Cardiac septum (tissue), 1 donor: ENCODE measurements at places on chromosomes 12 and 14.

DNA sequence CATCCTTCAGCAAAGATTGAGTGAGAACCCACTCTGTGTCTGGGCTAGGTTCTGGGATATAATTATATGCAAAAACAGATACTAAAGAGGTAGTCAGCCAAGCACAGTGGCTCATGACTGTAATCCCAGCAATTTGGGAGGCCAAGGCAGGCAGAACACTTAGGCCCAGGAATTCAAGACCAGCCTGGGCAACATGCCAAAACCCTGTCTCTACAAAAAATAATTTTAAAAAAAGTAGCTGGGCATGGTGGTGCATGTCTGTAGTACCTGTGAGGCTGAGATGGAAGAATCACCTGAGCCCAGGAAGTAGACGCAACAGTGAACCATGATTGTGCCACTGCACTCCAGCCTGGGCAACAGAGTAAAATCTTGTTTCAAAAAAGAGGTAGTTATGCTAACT, 237.5 kb upstream of the HMGA2 start:
- no peak for DNase-seq

- no peak for DNase-seq
Observed at GRCh38 chr14:68497011-68497410, 295.9 kb downstream of the ZFP36L1 start.

GRCh38 chr14:32933629-32934072, 5.0 kb upstream of the NPAS3 start:
- DNase-seq, result no peak

DNA sequence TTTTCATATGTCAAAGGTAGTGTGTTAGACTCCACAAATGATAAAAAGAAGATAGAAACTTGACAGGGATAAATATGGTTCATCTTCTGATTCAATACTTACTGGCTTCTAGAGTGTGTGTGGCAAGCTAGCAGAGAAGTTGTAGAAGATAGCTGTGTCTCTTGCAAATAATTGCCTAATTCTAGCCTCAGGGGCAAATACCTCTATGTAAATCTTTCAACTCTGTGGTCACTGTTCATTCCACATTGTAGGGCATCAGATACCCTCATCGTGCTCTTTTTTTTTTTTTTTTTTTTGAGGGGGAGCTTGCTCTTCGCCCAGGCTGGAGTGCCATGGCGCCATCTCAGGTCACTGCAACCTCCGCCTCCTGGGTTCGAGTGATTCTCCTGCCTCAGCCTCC, 1.7 kb downstream of the OLR1 start:
- no peak for DNase-seq

DNA sequence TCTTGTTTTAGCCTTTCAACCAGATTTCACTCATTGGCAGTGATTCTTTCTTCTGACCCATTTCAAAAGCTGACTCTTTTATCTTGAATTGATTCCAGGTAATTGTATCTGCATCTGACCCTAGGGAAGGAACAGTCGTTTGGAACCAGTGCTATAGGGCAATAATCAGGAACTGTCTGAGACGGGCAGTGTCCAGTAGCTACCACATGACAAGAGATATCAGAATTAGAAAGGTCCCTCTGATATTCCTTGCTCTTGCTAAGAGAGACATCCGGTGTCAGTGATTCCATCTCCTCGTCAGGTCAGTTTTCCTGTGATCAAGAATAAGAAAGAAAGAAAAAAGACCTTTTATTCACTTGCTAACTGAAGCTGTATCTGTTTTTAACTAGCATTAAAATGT, 47.8 kb upstream of the PDE3A start:
- no peak for DNase-seq

DNA sequence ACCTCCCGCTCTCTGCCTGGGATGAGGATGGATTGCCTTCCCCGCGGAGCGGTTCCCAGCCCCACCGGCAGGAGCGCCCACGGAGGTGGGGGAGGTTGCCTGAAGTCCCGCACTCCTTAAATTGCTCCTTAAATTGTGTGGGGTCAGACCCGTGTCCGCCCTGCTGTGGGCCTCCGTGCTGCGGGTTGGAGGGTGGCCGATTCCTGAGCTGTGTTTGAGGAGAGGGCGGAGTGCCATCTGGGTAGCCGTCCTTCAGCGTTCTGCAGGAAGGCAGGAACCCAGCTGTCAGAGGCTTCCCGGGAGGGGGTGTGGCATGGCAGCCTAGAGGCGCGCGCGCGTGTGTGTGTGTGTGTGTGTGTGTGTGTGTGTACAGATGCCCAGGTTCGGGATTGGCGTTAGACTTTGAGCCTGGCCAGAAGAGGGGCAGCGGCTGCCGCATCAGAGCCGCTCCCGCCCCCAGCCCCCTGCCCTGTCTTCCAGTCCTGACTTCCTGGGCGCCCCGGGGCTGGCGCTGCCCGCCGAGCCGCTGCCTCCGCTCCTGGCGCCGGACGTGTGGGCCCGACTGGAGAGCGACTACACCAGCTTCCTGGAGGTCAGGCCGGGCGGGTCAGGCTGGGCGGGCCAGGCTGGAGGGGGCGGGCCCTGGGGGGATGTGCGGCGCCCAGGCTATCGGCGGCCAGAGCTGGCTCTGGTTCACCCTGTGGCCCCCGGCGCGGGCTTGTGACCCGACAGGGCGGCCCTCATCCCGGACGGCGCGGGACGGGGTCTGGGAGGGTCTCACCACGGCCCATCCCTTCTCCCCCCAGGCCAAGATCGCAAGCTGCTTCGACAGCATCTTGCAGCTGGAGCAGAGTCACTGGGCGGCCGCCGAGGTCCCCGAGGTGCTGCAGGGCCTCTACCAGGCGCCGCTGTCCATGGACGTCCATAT, 9.2 kb downstream of the EXOC3L4 start:
- DNase-seq, result no peak

DNA sequence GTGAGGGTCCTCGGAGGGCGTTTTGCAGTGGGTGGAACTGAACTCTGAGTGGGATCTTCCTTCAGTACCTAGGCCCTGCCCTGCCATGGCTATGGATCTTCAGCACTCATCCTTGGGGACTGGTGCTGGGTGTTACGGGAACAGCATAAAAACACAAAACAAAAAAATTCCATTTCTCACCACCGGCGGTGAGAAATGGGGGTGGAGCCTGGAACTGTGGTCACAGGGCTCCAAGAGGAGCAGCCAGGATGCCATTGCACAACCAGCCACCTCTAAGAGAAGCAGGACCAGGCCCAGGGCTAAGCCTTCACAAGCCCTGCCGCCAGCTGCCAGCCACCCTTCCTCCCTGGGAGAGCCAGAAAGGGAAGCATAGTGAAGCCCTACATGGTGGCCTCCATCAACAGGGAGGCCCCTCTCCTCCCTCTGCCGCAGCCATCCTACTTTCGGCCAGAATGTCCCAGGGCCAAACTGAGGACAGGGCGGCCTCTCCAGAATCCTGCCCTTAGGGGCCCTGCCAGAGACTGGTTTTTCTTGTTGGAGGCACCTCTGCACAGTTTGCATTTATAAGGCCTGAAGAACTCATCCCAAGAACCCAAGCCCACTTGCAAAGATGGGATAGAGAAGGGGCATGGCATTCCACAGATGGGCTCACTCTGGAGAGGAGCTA, 76.5 kb downstream of the VCPKMT start:
- no peak for DNase-seq

- no peak for DNase-seq
Observed at GRCh38 chr12:106429636-106430035, 72.1 kb downstream of the POLR3B start.

DNA sequence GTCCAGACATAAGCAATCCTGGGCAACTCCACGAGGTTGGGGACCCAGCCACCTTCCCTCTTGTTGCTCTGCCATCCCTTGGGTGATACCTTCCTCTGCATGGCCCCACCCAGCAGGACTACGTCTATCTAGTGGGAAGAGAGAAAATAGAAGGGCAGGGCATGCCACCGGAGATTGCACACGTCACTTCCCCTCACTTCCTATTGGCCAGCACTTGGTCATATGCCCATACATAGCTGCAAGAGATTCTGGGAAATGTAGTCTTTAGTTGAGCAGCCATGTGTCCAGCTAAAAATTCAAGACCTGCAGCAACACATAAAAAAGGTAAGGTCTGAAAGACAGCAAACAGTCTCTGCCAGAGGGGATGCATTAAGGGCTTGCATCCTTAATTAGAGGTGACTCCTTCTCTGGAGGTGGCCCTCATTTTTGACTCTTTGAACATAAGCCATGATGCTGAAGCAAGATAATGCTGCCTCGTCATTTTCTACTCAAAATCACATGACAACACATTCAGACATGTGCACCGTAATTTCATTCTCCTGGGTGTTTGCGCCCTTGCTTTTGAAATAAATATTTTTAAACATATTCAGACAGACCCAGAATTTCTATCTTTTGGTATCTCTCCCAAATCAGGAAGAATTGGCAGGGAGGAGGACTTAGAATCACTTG, 91.8 kb upstream of the PWP1 start:
- DNase-seq, result peak; percentile 43

DNA sequence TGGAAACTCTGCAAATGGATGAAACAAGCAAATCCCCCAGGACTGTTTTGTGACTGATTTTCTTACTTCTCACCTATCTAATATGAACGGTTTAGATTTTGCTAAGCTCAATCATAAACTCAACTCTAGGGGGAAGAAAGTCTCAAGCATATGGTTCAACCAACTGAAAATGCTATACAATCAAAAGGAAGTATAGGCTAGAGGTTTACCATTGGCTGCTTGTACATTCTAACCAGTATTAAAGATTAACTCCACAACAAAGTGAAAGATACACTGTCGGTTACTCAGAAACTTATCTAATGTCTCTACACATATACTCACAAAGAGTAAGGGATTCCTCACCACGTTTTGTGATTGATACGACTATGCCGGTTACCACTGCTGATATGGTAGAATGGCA, 281.8 kb upstream of the SOX5 start:
- DNase-seq, result no peak

- DNase-seq, result no peak
Observed at GRCh38 chr12:47705229-47705565, 633 bp downstream of the RPAP3 start.

DNA sequence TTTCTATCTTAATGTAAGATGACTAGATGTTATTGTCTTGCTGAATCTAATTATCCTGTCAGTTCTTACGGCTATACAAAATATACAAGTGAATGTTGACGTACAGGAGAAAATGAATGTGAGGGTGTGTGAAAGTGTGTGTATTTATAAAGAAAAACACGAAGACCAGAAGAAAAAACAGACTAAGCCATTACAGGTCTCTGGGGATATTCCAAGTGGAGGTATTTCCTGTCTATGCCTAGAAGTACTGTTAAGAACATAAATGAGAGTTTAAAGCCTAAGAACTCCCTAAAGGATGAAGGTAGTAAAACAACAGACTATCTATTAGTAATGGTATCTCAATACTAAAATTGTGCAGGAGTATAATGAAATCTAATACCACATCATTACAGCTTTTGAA, 7.6 kb downstream of the MDM1 start:
- no peak for DNase-seq

- no peak for DNase-seq
Observed at GRCh38 chr12:16361142-16361783, 13.8 kb downstream of the MGST1 start.

DNA sequence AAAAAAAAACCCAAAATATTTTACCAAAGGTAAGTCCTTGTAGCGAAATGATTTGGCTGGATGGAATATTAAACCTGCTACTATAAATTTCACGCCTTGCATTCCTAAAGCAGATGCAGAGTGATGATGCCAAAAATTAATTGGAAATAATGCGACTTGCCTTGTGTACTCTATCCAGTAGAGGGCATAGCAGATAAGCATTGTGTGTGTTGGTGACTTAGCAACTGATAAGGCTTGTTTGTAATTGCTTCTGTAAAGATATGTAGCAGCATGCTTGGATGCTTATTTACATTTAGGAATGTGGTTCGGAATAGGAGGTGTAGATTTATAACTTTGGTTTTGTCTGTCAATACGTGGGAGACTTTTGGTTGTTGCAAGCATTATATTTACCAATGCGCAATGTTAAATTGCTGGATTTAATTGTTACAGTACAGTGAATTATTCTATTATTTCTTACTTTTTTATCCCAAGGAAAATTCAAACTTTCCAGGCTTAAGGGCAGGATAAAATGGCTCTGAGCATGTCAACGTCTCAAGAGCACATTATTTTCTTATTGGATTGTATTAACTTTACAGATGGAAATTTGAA, 80.5 kb downstream of the TMEM260 start:
- DNase-seq, result no peak

DNA sequence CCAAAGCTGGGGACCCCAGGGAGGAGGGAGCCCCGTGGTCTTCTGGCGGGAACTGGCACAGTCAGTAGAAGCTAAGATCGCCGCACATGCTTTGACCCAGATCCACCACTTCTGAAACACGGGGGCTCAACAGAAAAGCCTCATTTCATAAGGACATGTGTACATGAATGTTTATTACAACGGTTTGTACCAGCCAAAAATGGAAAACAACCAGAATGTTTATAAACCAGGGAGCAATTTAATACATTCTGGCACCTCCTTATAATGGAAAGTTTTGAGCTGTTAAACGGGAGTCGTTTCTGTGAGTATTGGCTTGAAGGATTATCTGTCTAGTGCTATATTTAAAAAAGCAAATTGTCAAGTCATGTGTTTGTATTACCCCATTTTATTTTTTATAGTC, 7.3 kb upstream of the TMEM179 start:
- no peak for DNase-seq

- no peak for DNase-seq
Observed at GRCh38 chr12:123238961-123239360, 5.7 kb downstream of the MTRFR start.
